ENCODE measurements at places on chromosomes 11 and 22.

GRCh38 chr22:28171712-28172111 is 252.7 kb upstream of the PITPNB start:
- no peak for DNase-seq

DNA sequence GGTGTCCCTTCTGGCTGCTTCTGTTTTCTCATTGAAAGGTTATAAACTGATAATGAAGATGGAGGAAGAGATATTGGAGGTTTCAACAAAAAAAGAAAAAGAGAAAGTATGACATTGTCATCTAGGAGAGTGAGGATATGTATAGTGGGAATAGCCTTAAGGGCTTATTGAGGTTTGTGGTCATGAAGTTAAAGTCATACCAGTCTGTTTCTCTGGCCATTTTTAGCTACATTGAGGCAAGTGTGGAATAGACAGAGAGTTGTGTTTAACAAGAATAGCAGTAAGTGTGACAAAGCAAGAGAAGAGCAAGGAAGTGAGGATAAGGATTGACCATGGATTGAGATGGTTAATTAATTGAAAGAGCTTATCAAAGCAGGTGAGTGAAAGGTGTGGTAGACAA is 110.4 kb downstream of the ELP4 start:
- DNase-seq: no peak

GRCh38 chr22:18970176-18970947 is 34.3 kb upstream of the PRODH start:
- no peak for DNase-seq

GRCh38 chr11:61126256-61126655 is 24.0 kb downstream of the CD5 start:
- no peak for DNase-seq

GRCh38 chr22:50009765-50010675 is 2.5 kb downstream of the IL17REL start:
- no peak for DNase-seq

All from naive thymus-derived CD8-positive, alpha-beta T cell (primary cell).